ENCODE measurements at places on chromosomes 7 and 10.

DNA sequence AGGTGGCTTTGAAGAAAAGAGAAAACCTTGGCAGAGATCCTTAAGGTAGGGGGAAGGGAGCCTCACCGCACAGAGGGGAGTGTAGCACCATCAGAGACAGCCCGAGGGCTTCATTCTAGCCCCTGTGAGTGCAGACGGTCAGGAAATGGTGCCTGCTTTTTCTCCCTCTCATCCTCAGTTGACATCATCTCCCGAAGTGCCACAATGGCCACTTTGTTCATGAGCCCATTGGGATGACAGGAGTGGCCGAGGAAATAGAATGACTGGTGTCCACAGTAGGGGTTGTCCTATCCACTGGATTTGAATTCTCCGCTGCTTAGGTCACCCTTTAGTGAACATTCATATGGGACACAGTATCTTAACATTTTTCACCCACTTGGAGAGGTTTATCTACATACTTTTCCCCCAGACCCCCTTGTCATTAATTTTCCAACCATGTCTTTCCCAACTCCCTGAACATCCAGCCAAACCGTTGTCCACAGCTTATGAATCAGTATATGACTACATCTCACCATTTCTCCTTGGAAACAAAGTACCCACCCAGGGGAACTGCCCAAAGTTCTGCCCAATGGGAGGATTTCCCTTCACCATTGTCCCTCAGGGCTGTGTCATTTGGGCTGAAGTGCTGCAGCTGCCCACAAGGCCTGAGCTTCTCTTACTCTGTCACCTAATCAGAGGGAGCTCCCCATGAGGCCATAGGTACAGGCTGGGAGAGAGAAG, 108.8 kb downstream of the ADCY1 start:
- DNase-seq = no peak

- DNase-seq = no peak
These were observed 437.5 kb upstream of the MBL2 start for GRCh38 chr10:53209944-53210611.

GRCh38 chr7:110612680-110613079, 478.2 kb upstream of the LRRN3 start:
- DNase-seq = no peak

GRCh38 chr7:45601816-45602540, 27.8 kb downstream of the ADCY1 start:
- no peak for DNase-seq

GRCh38 chr10:61898435-61898778, 3.1 kb upstream of the ARID5B start:
- no peak for DNase-seq

DNA sequence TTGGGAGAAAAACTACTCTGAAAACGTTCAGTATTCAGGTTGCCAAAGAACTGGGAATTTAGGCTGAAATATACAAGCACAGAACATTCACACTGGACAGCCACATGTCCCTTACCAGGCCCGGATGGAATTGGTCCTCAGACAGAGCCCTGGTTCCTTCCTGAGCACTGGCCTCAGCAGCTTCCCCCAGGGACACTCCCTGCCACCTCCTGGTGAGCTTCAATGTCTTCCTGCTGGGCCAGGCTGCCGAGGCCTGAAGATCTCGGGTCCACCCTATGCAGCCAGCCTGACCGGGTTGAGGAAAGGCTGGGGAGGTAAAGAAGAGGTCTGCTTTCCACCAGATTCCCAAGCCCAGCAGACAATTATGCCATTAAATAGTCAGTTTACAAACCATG, 24.8 kb downstream of the LEP start:
- no peak for DNase-seq

GRCh38 chr7:106257752-106258151, 27.0 kb downstream of the NAMPT start:
- no peak for DNase-seq

All from activated naive CD4-positive, alpha-beta T cell (primary cell).